Stimulated activated CD8-positive, alpha-beta memory T cell treated with anti-CD3 and anti-CD28 coated beads, Interleukin-4, amount 100 ng/mL, for 4 hours (primary cell): ENCODE measurements at places on chromosomes 1 and 21.

- no peak for DNase-seq
Measured at GRCh38 chr1:43552813-43553212, 22.1 kb downstream of the PTPRF start.

DNA sequence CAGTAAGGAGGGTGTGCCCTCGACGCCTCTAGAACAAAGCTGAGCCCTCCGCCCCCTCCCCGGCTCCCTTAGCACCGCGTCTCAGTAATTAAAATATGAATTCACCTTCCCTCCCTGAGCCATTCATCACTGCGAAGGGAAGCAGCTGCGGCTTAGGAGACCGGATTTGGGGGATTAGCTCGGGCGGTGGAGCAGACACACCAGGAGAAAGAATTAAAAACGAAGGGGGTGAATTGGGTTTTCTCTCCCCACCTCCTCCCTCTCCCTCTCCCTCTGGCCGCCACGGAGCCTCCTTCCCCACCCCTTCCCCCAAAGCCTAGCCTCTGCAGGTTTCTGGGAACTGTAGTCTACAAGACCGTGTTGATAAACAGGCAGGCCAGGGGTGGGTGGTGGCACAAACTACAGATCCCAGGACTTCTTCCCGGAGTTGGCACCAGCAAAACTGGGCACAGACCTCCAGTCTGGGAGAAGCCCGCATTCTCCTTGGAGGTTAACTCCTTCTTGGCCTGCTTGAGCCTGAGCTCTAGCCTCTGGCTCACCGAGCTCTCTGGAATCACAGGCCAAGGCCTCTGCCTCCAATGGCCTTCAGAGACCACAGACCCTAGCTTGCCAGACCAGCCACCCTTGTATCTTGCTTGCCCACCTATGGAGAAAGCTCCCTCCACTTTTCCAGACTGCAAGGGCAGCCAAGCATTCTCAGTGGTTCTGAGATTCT, 10.8 kb downstream of the BLACAT1 start:
- DNase-seq, result no peak

DNA sequence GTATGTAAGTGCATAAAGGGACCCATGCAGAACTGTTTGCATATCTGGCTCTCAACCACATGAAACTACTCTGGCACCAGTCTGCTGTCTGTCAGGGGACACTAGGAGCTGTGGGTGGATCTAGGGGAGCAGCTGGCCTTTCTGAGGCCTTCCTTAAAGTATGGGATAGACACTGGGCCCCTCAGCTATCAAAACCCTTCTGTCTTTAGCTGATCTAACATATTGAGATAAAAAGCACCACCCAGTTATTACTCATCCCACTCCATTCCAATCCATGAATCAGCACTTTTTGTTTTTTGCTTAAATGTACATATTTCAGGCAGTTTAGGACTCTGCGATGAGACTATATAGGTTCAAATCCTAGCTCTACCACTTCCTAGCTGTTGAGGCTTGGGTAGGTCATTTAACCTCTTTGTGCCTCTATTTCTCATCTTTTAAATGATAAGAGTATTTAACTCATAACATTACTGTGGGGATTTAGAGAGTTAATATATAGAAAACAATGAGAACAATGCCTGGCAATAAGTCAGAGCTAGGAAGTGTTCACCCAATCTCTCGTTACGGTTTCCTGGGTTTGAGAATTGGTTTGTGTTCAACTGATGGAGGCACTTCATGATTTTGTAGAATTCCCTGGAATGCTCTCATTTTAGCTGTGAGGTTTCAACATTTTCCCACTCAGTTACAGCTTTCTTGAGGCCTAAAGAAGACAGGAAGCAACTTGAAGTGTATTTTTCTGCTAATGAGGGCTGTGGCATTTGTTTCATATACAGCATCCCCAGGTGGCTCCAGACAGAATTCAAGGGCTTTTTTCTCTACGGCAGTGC, 68.9 kb downstream of the LRIG2 start:
- DNase-seq, result no peak

DNA sequence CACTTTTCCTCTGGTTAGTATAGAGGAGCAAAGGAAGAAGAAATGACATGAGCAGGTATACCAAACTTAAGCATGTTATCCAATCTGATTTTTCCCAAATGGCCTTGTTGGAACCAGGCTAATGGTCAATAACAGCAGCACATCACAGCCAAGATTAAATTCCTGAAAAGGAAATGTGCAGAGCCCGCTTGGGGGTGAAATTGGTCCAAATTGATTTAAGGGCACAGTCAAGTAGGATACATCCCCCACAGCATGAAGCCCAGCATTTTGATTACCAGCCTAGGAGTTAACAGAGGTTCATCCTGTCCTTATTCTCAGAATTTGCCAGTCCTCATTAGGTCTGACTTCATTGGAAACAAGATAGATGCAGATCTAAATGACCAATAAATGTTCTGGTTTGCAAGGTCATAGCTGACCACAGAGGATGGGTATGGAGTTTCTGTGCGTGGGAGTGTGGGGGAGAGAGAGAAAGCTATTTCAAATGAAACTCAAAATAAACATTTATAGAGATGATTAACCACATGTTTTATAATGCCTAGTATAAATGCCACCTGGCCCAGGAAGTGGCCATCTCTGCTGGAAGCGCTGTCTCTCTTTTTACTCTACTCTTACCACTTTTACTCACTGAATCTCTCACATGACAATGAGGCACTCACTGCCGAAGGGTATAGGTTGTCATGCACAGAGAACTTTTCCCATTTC, 38.7 kb downstream of the RGS5 start:
- no peak for DNase-seq

DNA sequence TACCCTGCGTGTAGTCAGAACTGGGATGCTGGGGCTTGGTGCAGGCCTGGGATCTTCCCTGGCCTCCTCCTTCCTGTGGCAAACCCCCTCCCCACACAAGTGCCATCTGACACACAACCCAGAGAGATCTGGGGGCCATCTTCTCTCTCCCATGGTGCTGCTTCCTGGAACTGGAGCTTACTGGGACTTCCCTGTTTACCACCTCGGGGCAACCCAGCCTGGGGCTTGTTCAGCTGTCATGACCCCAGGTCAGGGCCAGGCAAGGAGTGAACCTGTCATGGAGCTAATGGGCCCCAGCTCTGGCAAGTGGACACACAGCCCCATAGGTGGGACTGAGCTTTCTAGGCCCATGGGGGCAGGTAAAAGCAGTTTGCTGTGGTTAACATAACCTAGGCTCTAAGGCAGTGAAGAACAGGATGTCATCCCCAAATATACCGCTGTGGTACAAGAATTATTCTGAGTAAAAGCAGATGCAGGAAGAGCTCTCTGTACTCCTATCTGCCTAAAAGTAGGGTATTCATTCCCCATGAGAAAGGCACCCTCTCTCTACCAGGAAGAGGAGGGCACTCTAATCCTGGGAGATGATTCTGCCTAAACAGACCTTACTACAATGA, 2.4 kb downstream of the TRIM11 start:
- DNase-seq, result no peak

DNA sequence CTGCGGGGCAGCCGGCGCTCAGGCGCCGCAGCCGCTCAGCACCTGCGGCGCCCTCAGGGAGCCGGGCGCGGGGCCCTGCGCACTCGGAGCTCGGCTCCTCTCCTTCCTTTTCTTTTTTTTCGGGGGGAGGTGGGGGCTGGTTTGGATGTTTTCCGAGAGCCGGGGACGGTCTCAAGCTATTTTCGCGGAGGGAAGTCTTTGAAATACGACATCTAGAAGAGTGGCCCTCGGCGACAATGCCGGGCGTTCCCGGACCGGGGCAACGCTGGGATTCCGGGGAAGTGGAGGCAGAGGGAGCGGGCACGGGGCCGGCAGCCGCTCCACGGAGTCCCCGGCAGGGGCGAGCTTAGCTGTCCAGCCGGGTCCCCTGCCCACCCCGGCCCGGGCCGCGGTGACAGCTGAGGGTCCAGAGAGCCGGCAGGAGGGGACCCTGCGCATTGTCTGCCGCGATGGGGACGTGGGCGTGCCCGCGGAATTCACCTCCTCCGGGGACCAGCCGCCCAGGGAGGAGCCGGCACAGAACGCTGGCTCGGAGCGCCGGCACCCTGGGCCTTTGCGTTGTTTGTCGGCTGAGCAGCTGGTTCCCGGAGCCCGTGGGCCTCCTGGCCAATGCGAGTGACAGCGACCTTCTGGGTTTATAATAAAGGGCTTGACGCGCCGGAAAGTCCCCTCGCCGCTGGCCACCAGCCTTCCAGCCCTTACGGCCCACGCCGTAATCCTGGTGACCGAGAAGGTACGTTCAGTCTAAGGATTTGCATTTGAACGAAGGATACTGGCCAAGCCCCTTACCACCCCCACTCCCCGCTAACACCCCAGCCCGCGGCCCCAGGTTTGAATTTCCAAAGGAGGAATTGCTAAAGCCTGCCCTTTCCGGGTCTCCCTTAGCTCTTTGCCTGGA, 582 bp downstream of the SLC37A1 start:
- no peak for DNase-seq

DNA sequence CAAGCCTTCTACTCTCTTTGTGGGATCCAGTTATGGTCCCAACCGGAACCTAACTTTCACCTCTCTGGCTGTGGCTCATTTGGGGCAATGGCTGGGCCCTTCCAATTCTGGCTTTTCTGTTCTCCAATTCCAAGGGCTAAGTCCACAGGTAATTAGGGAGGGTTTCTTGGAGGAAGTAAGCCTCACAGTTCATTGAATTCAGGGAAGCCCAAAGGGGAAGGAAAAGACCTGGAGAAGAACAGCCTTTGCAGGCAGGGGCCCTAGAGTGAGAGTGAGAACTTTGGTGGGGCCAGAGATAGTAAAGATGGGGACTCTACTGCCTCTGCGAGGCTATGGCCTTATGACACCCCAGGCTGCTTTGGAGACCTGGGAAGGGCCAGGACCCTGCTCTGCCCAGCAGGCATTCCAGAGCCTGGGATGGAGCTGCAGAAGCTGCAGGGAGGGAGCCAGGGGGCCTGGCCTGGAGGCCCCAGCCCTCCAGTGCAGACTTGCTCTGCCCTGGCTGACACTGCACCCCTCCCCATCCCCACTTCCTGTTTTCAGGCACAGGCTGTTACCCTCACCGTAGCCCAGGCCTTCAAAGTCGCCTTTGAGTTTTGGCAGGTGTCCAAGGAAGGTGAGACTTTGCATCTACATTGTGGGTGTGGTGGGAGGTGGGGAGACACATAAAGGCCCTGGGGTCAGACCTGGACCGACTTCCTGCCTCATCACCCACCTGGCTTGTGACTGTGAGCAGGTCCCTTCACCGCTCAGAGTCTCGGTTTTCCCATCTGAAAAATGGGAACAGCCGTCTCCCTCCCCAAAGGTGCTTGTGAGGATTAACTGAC, 18.9 kb downstream of the LDLRAP1 start:
- peak; percentile 42 for DNase-seq

- DNase-seq, result no peak
Measured at GRCh38 chr1:55463814-55464475, 248.8 kb upstream of the USP24 start.

DNA sequence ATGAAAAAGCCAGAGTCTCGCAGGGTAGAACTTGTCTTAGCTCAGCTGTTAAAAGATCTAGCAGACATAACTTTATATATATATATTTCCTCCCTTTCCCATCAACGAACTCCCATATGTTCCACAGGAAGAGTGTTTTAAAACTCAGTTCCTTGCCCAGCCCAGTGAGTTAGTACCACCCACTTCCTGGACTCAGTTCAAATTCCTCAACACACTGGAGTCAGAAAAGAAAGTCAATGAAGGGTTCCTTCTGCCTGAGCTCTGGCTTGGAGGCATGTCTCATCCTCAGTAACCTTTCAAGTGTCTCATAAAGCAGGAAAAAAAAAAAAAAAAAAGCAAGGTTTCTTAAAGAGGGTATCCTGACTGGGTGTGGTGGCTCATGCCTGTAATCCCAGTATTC, 15.6 kb downstream of the TPM3 start:
- no peak for DNase-seq

DNA sequence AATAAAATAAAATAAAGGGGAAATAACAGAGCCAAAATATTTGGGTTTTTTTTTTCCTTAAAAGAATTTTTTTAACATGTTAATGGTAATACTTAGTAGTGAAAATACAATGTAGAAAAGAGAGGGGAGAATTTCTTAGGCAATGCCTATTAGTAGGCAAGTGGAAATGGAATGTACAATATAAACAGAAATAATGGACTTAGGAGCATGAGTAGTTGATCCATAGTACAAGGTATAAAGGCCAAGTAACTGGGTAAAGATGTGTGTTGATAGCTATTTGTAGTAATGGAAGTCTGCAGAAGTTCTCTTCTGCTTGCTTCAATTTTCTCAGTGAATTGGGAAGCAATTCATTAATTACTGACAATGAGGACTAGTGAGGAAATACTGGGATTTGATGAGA, 34.4 kb downstream of the TESK2 start:
- DNase-seq, result no peak

- no peak for DNase-seq
Measured at GRCh38 chr1:42369471-42369870, 11.1 kb upstream of the RIMKLA start.

GRCh38 chr1:230902349-230902923, 34.1 kb upstream of the C1orf198 start:
- DNase-seq, result no peak

GRCh38 chr1:183945428-183946319, 91.9 kb downstream of the COLGALT2 start:
- no peak for DNase-seq

GRCh38 chr1:101357444-101357986, 120.7 kb downstream of the S1PR1 start:
- peak; percentile 15 for DNase-seq

DNA sequence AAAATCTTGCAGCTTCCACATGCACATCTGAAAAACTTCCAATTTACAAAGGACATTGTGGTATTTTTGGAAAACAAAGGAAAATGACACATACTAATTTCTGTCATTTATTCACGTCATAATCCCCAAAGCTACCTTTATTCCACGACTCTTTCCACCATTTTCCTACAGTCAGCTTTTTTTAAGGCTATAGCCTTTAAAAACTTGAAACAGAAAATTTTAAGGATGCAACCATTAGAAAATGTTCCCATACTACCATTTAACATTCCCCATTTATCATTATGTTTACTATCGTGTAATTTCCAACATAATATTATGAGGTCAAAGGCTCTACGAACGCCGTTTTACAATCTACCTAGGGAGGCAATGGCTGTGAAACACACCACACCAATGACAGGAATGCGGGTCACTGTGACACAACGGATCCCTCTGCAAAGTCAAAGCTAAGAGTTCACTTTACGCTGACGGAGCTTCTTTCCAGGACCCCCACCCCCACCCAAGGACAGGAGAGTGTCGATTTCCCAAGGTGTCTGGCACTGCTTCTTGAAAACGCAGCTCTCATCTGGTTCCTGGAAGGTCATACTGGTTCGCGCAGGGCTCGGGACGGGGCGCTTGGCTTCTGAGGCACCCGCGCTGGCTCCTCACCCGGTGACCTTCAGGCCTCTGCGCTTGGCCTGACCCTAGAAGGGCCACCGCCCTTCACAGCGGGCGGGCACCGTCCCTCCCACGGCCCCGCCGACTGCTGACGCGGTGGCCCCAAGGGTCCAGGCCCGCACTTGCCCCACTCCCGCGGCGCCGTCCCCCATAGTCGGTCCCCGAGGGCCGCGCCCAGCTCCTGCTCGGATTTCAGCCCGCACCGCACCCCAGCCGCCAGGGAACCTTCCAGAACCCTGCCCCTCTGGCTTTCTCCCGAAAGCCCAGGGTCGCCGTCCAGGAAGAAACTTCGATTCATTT, 50.5 kb upstream of the ATF3 start:
- DNase-seq, result no peak
